ENCODE measurements at places on chromosomes 16 and 17.

DNA sequence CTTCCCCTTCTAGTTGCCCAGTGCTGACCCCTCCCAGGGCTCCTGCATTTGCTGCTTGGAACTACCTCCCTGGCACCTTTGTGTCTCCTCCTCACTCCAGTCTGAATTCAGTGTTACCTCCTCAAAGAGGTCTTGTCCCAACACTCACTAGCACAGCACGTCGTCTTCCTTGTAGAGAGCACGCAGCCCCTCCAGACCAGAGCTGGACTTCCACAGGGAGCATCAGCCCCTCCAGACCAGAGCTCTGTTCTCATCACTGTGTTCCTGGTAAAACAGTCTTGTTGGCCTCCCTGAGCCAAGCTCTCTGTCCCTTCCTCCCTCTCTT is 27.8 kb upstream of the MGAT5B start:
- no peak for DNase-seq

GRCh38 chr16:48507391-48507790 is 102.6 kb downstream of the N4BP1 start:
- DNase-seq: no peak

DNA sequence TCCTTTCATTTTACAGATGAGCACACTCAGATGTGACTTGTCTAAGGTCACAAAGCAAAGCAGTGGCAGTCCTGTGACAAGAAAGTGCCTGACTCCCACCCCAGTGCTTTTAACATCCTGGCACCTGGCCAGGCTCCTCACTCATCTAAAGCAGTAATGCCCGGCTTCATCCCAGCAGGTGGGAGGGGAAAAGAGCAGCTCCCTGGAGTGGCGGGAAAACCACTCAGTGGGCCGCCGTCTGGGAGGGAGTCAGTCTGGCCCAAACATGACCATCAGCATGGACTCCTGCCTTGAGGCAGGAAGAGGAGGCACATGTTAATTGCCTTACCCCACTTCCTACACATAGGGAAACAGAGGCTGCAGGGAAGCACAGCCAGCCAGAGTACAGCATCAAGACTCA is 2.6 kb downstream of the PCGF2 start:
- no peak for DNase-seq

DNA sequence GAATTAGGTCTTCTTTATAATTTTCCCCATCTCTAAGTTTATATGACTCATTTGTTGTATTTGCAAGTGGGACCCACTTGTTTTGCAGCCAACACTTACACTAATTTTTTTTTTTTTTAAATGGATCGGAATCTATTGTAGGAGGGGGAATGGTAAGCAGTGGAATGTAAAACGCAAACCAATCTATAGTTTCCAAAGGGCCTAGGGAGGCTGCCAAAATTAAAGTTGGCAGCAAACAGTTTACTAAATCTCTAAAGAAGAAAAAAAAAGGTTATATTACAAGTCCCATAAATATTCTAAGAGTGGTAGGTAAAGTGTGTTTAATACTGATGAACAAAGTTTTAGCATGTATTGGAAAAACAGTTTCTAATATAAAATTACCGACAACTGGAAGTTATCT is 416.8 kb upstream of the SALL1 start:
- DNase-seq: no peak

DNA sequence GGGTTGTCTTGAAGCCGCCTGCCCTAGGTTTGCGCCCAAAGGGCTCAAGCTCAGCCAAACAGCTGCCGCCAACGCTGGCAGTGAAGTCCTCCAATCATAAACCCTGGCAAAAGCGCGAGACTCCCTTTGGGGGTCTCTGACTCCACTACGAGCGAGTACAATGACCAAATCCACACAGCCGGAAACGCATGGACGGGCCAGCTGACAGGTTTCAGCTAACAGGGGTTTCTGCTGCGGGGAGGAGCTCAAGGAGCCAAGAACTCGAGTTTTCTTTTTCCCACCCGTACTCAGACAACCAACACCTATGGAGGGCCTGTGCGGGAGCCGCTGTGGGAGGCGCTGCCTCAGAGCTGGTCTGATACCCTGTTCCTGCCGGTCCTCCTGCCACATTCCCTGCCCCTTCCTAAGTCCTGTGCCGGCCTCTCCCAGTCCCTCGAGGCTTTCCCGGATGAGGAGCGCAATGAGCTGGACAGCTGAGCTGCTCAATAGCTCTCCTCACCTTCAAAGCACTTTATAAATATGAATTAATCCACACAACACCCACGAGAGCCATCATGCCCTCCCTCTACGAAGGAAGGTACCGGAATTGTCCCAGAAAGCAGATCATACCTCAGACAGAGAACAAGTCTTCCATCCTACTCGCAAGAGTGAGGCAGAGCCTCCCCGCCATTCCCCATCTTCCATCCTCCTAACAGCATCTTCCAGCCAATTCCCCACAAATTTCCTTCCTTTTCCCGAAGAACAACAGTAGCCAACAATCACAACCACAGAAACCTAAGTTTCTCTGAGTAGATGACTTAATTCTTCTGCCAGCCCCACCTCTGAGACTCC is 6.1 kb downstream of the ABR start:
- no peak for DNase-seq

GRCh38 chr17:78925662-78926555 is 722 bp upstream of the TIMP2 start:
- DNase-seq: peak; percentile 41

- no peak for DNase-seq
Measured at GRCh38 chr16:70496513-70496912, 26.8 kb downstream of the COG4 start.

- no peak for DNase-seq
Measured at GRCh38 chr16:31206776-31207175, 4.2 kb upstream of the PYCARD start.

DNA sequence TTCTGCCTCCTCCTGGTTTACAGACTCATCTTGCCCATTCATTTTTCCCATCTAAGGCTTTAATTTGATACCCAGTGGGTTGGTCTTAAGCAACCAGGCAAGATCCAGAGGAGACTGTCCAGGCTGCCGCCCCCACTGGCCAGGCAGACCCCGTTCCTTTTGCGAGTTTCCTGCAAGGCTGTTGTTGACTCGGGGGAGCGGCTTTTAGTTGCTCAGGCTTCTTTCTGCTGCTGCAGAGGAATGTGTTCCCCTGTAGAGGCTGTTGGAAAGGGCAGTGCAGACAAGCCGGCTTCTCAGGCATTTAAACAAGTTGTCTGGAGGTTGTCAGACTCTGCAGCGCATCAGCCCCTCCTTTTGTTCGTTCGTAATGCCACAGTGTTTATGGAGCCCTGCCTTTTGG is 231.2 kb downstream of the PRKCA start:
- no peak for DNase-seq

GRCh38 chr17:78940708-78941107 is 15.5 kb upstream of the TIMP2 start:
- no peak for DNase-seq

DNA sequence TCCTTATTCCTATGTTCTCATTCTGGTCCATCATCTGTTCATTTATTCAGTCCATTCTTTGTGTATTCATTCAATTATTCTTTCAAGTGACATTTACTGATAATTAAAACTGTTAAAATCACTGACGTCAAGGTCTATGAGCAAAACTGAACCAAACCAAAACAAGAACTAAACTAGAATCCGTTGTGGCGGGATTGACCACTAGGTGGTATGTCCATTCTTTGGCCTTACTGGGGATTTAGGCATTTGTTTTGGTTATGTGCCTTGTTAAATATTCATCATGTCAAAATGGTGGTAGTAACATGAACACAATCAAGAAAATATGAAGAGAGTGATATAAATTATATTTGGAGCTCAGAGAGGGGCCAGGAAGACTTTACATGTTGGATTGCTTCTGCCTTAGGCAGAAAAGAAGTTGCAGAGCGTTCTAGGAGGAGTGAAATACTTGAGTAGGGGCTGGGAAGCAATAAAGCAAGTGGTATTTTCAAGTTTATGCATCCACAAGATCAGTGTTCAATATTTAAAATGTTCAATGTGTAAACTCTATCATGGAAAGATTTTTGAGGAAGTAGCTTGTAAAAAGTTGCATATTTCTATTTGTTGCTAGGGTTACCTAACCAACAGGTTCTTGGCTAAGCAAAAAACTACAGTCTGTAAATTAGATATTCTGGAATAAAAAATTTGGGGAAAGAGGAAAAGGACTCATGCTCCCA is 129.0 kb downstream of the CDH13 start:
- DNase-seq: no peak

DNA sequence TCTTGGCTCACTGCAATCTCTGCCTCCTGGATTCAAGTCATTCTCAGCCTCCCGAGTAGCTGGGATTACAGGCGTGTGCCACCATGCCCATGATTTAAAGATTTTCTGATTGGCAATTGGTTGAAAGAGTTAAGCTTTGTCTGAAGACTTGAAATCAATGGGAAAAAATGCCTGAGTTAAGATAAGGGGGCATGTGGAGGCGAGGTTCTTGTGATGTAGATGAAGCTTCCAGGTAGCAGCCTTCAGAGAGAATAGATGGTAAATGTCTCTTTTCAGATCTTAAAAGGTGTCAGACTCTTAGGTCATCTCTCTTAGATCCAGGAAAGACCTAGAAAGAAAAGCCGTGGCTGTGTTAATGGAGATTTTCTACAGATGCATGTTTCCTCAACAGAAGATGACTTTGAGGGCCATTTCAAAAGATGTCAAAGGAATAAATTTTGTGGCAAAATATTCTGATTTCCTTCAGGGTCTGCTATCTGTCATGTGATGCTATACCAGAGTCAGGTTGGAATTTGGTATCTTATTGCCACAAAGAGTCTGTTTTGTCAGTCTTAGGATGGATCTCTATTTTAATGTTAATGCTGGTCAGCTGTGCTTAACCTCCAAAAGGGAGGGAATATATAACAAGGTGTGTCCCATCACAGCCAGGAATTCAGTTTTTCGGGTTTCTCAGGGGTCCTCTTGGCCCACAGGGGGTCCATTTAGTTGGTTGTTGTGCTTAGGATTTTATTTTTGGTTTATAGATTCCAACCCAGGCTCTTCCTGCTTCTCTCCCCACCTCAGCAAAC is 58.3 kb upstream of the AKTIP start:
- DNase-seq: no peak

- no peak for DNase-seq
Measured at GRCh38 chr17:79129523-79129922, 54.9 kb downstream of the ENGASE start.

DNA sequence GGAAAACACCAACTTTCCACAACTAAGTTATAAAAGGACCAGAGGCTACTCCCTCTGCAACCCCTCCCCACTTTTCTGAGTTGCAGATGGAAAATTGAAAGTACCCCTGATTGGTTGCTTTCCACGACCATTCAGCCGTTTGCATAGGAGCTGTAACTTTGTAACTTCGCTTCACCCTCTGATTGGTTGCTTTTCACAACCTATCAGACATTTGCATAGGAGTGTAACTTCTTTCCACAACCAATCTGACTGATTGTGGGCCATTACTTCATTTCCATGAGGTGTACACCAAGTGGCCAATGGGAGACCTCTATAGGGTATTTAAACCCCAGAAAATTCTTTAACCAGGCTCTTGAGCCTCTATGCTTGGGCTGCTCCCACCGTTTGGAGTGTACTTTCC is 644.1 kb downstream of the WWOX start:
- no peak for DNase-seq

DNA sequence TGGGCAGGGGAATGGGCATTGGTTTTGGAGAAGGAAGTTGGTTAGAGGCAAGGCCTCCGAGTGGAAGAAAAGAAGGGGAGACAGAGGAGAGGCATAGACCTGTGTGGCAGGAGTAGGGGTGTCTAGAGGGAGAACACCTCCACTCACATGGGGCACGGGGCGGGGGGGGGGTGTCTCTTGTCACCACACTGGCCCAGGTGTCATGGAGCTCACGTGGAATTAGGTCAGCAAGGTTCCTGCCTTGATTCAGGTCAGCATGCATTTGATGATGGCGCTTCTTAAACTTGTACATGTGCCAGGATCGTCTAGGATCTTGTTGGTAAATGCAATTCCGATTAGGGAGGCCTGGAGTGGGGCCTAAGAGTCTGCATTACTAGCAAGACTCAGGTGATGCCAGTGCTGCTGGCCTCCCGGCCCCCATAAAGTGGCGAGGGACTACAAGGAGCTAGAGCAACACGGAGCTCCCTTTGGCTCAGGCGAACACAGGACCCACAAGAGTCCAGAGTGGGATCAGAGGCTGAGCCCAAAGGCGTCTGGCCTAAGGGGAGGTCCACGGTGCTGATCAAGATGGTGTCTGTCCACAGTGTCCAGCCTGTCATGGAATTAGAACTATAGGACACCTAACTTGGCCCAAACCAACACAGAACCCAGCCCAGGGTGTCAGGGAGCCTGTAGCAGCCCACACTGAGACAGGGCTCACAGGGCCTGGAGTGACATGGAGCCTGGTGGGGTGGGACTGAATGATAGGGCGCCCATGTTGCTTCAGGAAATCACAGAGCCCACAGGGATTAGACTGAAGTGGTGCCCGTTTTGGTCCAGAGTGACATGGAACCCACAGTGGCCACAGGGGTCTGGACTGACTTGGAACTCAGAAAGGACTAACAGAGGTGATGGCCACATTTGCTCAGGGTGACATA is 16.7 kb downstream of the EPOP start:
- no peak for DNase-seq

DNA sequence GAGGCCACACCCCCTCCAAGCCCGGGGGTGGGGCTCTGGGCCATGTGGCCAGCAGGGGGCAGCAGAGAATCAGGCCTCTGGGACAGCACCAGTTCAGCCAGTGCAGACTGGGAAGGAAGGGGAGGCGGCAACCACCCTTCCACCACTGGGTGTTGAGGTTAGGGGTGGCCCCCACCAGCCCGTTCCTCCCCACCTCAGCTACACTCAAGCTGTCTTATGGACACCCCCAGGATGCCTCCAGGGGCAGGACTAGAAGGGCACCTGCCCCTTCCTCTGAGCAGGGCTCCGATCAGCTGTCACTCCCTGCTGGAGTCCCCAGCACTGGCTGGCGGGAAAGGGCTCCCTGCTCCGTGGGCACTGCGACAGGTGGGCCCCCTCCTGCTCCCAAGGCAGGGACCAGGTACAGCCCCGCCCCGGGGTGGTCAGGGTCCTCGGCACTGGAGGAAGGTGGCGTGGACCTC is 21.8 kb downstream of the KATNB1 start:
- peak; percentile 89 for DNase-seq

DNA sequence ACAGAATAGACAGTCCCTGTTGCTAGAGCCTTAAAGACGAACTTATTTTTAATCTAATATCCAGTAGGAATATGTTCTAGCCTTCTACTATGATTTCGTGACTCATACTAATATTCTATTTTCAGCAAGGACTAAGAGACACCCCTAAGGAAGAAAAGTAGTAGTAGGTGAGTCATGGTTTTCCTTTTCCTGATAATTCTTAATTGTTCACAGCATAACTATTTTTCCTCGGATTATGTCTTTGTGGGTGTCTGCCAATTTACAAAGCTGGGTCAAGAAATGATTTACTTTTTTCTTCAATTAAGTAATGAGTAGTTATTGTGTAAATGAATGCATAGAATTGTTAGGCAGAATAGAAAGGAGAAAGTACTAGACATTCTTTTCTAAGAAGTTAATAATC is 292.2 kb downstream of the TOX3 start:
- no peak for DNase-seq

DNA sequence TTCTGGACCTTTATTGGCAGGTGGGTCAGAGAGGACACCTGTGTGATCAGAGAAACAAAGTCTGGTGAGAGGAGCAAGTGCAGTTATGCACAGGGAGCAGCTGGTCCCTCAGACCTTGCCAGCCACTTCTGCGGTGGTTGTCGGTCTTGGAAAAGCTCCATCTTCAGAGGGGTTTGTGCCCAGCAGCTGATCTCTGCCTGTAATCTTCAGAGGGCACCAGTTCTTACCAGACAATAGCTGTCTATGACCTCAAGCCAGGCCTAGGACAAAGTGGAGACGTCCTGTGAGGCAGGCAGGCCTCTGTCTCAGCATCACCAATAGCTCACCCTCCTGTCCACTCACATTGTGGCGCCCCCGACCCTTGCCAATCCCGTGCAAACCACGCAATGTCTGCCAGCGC is 66.5 kb upstream of the TBX2 start:
- DNase-seq: no peak

- DNase-seq: peak; percentile 33
Measured at GRCh38 chr17:37490638-37491614, 1.2 kb downstream of the DUSP14 start.

Measured in HEK293T (cell line).